ENCODE measurements at places on chromosomes 12 and 14.
A peak's percentile ranks its signal among the peaks of the same experiment; 100 is the strongest.

GRCh38 chr12:112456029-112456428 lies 37.3 kb downstream of the PTPN11 start:
- DNase-seq: no peak

DNA sequence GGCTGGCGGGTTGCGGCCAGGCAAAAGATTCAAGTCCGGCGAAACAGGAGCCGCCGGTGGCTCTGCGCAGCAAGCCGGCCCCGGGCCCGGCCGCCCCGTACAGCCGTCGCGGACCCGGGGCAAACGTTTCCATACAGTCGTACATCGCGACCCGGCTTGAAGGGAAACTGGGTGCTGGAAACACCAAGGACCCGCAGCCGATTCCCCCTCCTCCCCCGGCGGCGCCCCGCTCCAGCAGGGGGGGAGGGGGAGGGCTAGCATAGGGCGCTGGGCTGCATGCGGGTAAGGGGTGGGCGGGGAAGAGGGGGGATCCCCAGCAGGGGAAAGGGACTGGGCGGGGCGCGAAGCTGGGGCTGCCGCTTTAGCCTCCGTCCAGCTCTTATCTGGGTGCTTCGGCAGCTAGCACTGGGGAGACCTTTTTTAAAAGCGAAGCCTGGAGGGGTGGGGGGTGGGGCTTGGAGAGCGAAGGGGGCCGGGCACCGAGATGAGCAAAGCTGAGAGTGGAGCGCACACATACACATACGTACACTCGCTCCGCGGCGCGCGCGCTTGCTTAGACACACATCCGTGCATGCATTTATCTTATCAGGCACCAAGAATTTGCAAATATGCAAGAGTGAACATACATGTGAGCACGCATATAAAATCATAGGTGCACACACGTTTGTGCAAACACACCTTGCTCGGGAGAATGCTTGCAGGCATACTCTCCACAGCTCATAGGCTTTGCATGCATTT lies 11.9 kb downstream of the RARG start:
- DNase-seq: peak; percentile 89

DNA sequence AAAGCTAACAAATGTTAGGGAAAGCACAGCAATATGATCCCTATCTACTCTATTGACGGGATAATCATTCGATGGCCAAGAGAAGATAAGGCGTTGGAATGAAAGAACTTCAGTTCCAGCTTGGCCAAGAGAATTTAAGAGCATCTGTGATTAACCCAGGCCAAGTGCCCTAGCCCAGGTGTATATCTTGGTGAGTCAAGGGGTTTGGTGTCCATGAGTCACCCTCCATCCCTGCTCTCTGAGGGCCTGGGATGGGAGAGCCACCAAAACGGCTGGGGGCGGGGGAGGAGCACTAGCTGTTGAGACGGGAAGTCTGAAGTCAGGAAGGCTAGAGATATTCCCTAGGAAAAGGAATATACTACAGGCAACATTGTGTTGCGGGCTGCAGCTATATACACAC lies 13.0 kb downstream of the TBPL2 start:
- DNase-seq: no peak

DNA sequence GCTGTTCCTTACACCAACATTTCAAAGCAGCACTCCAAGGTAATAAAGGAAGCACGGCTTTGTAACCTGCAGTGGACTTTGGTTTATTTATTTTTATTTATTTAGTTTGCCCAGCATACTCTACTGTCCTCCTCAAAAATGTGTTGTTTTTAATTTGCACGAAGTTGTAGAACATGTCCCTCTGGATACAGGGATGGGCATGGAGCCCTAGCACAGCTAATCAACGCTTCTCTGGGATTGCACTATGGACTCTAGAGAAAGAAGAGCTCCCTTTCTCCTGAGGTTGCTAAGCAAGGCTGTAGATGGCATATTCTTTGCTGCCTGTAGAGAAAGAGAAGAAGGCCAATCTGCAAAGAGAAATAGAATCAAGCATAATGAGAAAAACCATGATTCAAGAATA lies 5.9 kb upstream of the ANAPC5 start:
- no peak for DNase-seq

GRCh38 chr14:96139879-96140278 lies 64.8 kb upstream of the BDKRB2 start:
- DNase-seq: no peak

GRCh38 chr14:53663709-53664108 lies 292.9 kb downstream of the BMP4 start:
- DNase-seq: no peak

DNA sequence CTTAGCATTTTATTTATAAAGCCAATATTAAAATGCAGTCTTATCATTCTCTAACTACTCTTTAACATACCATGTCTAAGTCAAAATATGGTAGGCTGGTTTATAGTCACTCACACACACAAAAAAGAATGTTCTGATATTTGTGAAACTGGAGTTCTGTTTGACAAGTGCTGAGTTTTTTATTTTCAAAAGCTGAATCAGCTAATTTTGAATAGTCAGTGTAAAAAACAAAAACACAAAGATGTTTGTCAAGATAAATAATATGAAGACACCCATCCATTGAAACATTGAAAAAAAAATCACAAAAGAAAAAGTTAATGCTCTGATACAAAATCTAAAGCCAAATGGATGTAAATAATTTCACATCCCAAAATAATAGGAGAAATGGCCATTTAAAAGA lies 231.5 kb downstream of the MED13L start:
- no peak for DNase-seq

DNA sequence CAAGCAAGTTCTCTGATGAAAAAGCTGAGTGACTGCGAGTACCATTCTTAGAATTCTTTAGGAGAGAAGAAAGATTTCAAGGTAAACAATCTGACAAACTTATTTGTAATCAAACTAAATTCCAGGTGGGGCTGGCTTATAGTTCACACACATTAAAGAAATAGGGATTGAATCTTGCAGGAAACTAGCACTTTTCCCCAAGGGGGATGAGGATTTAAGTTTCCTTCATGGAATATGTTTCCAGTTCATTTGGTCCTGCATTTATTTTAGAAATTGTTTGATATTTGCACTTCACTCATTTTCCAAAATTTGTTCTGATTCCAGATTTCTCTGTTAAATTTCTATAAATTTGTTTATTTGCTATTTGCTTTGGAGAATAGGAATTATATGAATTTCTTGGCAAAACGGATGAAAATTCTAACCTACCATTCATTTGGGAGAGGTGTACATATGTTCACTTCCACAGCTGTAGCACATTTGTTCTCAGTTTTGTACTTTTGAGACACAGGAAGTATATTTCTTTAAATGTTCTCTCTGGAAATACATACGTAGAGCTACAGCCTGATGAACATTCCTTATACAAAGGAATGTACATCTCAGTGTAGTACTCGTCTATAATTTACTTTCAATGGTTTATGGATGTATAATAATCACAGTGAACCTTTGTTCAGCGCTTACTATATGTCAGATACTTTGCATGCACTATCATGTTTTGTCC lies 145.5 kb downstream of the AKAP6 start:
- DNase-seq: no peak

- DNase-seq: peak; percentile 33
Measured at GRCh38 chr12:64186789-64187188, 35.3 kb downstream of the KICS2 start.

DNA sequence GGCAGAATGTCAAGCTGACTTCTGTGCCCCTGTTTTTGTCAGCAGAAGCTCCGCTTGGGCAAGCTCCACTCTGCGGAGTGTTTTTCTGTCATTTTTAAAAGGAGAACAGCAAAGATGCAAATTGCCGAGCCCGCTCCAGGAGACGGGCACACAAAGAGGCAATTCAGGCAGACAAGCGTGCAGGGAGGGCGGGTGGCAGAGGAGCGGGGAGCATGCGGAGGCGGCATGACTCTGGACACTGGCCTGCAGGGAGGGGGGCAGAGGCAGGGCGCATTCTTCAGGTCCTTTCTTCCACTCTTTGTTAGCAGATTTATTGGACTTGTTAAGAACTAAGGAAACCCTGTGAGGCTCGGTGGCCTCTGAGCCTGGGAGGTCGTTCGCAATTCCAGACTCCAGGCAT lies 187.3 kb upstream of the RMST start:
- no peak for DNase-seq

DNA sequence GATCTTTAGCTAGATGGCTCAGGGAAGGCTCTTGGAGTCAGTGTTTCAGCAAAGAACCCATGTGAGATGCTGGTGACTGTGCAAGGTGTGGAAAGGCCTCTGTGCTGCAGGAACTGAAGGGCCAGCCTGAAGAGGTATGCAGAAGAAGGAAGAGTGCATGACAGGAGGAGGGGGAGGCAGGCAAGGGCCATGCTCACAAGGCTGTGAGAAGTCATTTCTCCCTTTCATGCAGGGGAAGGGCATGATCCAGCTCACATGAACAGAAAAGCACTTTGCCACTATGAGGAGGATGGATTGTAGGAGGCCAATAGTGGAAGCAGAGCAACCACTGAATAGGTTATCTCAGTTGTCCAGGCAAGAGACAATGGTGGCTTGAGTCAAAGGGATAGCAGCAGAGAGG lies 83.7 kb downstream of the SSPN start:
- no peak for DNase-seq

- DNase-seq: no peak
Measured at GRCh38 chr14:88488081-88488480, 66.7 kb downstream of the PTPN21 start.

DNA sequence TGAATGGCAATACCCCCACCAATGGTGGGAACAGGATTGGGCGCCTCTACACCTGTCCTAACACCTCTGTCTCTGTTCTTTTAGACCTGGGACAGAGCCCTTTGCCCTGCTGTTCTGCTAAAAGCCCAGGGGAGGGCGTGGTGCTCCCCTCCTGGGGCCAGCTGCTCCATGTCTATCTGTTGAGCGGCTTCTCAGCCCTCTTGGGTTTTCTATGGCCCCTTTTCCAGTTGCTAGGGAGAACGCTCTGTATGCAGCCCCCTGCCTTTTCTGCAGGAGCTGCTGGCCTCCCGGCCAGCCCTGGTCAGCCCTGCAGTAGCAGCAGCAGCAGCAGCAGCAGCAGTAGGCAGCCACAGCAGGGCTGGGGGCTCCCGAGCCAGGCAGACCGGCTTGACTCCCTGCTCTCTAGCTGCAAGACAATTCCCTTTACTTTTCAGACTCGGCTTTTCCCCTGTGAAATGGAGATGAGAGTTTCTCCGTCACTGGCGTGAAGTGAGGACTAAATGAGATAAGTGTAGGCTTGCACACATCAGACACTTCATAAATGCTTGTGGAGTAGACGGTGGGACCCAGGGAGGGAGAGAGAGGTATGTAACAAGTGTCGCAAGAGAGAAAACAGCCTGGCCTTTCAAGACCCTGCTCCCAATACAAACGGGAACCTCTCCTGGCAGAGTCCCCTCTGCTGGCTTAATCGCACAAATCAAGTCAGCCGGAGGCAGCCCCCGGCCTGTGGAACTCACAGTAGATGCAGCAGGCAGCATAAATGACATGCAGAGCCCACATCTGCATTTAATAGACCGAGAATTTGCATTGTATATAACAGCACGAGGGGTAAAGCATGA lies 1.0 kb downstream of the RTL1 start:
- DNase-seq: no peak

- DNase-seq: no peak
Measured at GRCh38 chr12:47014474-47014873, 64.9 kb upstream of the PCED1B start.

DNA sequence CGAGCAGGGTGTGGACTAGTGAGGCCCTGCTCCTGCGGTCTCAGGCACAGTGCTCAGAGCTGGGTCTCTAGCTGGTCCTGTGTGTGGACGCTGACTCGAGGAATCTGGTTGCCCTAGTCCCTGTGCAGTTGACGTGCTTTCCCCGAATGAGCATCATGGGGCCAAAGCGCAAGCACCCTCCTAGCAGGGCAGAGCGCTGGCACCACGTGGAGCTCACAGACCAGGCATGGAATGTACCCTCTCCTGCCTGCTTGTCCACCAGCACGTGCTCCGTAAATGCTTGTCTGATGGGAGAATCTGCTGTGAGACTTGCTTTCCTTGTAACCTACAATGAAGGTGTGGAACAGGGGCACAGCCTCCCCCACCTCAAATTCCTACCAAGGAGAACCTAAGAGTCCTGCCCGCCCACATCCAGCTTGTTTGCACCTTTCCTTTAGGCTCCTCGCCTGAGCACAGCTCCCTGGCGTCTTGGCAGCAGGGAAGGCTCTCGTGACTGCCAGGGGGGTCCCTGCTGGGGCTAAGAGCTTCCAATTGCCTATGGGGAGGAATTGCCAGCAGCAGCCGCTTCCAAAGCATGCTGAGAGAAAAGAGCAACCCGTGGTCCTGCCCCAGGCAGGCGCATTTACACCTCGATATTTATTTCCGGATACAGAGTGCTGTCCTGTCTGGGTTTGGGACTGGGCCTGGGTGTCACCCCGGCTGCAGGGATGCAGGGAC lies 125.0 kb downstream of the PIWIL1 start:
- no peak for DNase-seq

DNA sequence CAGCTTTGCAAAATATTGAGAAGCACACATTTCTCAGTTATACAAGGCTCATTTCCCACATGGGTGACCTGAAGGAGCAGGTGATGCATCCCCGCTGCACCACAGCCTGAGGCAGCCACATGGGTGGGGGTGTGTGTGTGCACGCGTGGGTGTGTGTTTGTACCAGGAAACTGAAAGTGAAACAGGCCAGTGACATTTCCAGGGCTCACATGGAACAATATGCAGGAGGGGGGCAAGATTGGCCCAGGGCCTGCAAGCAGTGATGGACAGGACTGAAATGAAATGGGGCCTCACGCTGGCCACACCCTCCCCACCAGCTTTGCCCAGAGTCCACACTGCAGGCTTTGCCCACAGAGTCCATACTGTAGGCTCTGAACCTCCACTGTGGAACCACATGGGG lies 154.2 kb upstream of the PARP11 start:
- DNase-seq: peak; percentile 70

GRCh38 chr12:15443611-15444010 lies 121.3 kb downstream of the PTPRO start:
- no peak for DNase-seq

GRCh38 chr14:55625481-55625880 lies 45.5 kb downstream of the KTN1 start:
- DNase-seq: no peak

DNA sequence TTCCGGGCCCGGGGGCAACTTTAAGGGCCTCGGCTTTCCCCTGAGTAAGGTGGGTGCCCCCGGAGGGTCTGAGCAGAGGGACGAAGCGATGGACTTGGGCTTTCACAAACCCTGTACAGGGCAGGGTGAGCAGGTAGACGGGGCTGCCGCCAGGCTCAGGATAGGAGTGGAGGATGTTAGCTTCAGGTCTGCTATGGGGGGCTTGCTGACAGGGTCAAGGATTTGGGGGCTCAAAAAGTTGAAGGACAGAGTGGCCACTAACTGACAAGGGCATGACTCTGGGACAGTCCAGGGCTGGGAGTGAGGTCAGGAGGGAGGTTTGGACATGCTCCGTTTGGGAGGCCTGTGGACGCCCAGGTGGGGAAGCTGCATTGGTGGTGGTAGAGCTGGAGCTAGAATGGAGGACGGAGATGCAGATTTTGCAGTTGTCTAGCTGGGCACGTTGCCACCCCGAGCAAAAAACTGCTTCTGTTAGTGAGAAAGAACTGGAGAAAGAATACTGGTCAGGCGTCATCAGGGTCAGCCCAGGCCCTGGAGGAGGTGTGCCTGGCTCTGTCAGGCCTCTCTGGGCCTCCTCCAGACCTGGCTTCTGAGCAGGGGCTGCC lies 113.3 kb downstream of the ADGRD1 start:
- no peak for DNase-seq

- DNase-seq: no peak
Measured at GRCh38 chr14:64968651-64969050, 3.5 kb downstream of the RAB15 start.

- no peak for DNase-seq
Measured at GRCh38 chr14:33933386-33933933, 17.4 kb downstream of the EGLN3 start.

All from activated CD4-positive, alpha-beta T cell treated with anti-CD3 and anti-CD28 coated beads for 48 hours (primary cell).